ENCODE measurements at places on chromosomes 16 and 17.

DNA sequence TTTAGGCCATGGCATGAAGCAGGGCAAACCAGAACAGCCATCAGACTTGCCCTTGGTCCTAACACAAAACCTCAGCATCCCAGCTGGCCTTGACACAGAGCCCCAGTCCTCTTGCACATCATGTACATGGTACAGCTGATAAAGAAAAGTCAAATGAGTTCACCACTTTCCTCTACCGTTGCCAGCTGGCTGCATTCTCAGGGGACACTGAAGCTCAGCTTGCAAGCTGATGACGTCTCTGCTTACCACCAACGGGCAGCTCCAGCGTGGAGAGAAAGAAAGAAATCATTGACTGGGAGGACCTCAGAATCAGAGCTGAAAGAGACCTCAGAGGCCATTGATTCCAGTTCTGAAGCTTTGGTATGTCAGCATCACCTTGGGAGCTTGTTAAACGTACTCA, 80.7 kb upstream of the CES5A start:
- no peak for DNase-seq

DNA sequence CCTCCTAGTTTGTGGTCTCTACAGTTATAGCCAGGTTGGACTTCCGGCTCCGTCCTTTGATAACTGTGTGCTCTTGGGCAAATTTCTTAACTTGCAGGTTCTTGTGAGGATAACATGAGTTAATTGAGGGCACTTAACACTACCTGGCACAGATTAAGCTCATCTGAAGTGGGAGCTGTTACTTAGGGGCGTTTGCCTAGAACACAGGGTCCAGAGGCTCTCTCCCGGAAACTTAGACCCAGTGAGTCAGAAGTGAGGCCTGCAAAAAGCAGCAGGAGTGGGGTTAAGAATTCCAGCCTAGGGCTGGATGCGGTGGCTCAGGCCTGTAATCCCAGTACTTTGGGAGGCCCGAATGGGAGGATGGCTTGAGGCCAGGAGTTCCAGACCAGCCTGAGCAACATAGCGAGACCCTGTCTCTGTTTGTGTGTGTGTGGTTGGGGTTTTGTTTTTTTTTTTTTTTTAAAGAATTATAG, 1.4 kb downstream of the MVP start:
- no peak for DNase-seq

- no peak for DNase-seq
These were observed 100.5 kb downstream of the MSI2 start for GRCh38 chr17:57356719-57357391.

GRCh38 chr16:84308120-84308519, 13.4 kb downstream of the WFDC1 start:
- DNase-seq: no peak

DNA sequence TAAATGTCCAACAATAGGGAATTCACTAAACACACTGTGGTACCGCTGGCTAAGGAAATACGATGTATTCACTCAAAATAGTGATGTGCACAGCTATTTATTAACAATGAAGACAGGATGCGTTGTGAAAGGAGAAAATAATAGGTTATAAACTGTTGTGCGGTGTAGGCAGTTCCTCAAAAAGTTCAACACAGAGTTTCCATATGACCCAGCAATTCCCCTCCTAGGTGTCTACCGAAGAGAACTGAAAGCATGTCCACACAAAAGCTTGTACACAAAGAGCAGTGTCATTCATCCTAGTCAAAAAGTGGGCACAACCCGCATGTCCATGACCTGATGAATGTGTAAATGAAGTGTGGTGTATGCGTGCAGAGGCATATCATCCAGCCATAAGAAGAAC, 1.2 kb upstream of the CES1 start:
- no peak for DNase-seq

GRCh38 chr16:51382211-51382610, 231.1 kb upstream of the SALL1 start:
- DNase-seq: no peak

DNA sequence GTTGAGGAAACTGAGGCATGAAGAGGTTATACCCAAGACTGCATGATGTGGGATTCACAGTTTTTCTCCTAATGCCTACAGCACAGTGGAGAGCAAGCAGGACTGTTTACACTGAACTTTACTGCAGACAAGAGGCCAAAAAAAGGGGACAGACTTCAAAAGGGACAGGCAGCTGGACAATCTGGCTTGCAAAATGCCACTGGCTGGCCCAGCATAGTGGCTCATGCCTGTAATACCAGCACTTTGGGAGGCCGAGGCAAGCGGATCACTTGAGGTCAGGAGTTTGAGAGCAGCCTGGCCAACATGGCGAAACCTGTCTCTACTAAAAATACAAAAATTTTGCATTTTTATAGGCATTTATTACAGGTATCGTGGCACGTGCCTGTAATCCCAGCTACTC, 2.0 kb upstream of the MGAT5B start:
- DNase-seq: no peak

All from T-helper 1 cell (primary cell).